ENCODE measurements at places on chromosomes 5 and 9. TPM values are rescaled to one million over a fixed set of nuclear protein-coding genes. Genes with fewer than 3 reads are reported as not detected.

Gene CYSRT1
- not detected for total RNA-seq

Gene PLEKHG4B
- total RNA-seq: 28.8 TPM

Gene PNPLA7
- total RNA-seq: 0.13 TPM

Gene CTNND2
- 13.9 TPM for total RNA-seq

Gene NEUROG1
- not detected for total RNA-seq

Gene DOK3
- 0.93 TPM for total RNA-seq

Gene WNT8A
- total RNA-seq: 0.25 TPM

Gene FAM153A
- not detected for total RNA-seq
